Activated T-cell treated with anti-CD3 and anti-CD28 coated beads for 24 hours (primary cell): ENCODE measurements at places on chromosomes 1 and 21.

DNA sequence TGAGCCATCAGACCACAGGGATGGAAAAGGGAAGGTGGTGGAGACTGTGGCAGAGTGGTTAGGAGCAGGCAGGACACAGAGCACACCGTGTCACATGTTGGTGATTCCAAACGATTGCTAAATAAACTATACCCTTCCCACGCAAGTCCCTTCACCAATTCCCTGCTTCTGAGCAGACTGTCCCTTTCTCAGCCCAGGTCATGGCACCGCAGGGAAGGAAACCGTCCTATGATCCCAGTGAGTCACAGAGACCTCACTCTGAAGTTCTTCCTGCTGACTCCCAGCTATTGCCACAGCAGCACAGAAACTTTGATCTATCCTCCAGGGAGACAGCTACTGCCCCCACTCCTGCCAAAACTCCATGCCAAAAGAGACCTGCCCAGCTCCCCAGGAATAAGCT, 19.2 kb downstream of the RIMS3 start:
- DNase-seq = no peak

GRCh38 chr1:92877792-92878191, 46.0 kb downstream of the RPL5 start:
- DNase-seq = no peak

DNA sequence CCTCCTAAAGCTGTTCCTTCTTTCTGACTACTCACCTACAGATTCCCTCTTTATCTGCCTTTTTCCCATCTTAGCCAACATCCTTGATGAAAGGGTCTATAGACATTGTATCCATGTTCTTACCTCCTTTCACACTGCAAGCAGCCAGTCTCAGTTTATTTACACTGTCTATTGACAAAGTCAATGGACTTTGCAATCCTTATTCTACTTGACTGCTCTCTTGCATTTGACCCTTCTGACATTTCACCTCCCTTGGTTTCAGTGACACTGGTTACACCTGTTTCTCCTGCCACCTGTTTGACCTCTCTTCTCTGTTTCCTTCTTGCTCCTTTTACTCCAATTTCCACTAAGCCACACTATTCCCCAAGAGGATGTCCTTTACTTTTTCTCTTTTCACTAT, 224.0 kb upstream of the SNX7 start:
- no peak for DNase-seq

DNA sequence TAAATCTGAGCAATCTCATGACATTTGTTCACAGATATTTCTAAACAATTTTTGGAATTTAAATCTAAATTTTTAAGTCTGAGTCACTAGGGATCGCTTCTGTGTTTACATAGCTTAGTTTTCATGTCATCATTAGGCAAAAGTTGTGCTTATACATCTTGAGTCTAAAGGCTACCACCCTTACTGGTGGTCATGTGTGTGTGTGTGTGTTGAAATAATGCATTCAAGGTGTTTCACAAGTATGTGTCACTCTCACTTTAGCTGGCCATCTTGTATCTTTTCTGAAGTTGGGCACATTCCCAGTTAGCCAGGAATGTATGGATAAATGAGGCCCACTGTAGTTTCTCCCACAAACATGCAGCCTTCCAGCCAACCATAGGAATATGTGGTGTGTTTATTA, 1162.5 kb upstream of the PRMT6 start:
- DNase-seq = no peak

- no peak for DNase-seq
Observed at GRCh38 chr1:181398544-181398943, 84.8 kb upstream of the CACNA1E start.

- no peak for DNase-seq
Observed at GRCh38 chr1:19333587-19334354, 21.6 kb downstream of the SLC66A1 start.

DNA sequence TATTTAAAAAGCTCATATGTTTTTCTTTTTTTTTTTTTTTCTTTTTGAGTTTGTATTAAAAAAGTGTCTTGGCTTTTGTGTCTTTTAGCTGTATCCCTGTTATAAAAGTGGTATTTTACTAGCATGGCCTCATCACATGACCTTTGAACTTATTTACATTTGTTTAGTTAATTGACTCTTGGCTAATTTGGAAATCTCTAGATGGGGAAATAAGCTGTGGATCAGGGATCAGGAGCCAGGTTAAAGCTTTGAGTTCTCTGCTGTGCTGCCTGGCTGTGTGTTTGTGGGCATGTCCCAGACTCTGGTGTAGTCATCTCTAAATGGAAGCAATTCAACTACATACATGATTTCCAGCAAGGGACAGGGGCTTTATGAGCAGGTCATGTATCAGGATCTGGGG, 56.5 kb downstream of the HHAT start:
- DNase-seq = no peak

DNA sequence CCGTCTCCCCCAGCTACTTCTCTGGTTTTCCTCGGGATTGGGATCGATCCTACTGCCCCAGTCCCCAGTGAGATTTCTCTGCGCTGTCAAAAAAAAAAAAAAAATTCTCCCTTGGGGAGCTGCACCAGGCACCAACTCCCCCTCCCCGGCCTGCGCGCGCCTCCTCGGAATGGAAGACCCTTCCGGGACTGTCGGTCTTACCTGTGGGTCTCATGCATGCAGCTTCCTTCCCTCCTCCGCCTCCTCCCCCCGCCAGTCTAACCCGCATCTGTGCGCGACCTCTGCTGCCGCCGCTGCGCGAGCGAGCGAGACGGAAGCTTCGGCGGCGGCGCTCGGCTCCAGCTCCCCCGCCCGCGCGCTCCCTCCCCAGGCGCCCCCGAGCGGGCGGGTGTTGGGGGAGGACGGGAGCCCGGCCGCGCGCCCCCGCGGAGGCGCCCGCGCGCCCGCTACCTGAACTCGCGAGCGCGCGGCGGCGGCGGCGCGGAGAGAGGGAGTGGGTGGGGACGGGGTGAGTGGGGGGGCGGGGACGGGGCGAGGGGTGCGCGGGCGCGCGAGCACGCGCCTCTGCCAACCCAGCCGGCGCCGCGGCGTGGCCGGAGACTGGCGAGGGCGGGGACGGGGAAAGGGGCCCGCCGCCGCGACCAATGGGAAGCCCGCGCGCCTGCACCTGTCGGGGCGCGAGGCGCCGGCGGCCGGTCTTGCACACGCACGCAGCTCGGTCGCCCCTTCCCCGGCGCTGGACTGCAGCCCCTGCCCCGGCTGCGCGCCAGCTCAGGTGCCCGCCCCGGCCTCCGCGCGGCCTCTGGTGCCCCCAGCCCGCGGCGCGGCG, at the start of gene SUSD4:
TSS of gene SUSD4 (minus strand) at position 321 of the 829 bp plus-strand sequence. CDS start 751 bp downstream, outside the sequence.
- peak; percentile 44 for DNase-seq
